ENCODE measurements at places on chromosomes 5 and 9.

DNA sequence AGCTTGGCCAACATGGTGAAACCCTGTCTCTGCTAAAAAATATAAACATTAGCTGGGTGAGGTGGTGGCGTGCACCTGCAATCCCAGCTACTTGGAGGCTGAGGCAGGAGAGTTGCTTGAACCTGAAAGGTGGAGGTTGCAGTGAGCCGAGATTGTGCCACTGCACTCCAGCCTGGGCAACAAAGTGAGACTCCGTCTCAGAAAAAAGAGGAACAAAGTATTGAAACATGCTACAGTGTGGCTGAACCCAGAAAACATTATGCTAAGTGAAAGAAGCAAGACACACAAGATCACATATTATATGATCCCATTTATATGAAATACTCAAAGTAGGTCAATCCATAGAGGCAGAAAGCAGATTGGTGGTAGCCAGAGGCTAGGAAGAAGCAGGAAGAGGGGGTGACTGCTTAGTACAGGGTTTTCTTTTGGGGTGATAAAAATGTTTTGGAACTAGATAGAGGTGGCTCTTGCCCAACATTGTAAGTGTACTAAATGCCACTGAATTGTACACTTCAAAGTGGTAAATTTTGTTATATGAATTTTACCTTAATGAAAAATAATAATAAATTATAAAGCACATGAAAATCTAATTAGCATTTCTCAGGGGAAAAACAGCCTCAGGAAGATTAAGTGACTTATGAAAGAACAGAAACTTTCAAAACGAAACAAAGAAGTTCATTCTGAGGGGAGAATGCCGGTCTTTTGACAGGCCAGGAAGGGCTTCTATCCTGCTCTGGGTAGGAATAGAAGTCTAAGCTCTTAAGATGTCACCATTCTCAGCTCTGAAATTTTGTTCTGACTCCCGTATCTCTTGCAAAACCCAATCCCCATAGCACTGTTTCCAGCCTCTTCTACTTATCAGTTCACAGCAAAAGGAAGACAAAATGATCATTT is 161.1 kb upstream of the TBCA start:
- DNase-seq = no peak

- no peak for DNase-seq
Observed at GRCh38 chr9:95030920-95031642, 286.4 kb downstream of the FANCC start.

GRCh38 chr9:69504058-69504457 is 168.1 kb downstream of the APBA1 start:
- DNase-seq = no peak

- DNase-seq = peak; percentile 47
Observed at GRCh38 chr5:17400724-17401469, 97.1 kb upstream of the TAF11L2 start.

DNA sequence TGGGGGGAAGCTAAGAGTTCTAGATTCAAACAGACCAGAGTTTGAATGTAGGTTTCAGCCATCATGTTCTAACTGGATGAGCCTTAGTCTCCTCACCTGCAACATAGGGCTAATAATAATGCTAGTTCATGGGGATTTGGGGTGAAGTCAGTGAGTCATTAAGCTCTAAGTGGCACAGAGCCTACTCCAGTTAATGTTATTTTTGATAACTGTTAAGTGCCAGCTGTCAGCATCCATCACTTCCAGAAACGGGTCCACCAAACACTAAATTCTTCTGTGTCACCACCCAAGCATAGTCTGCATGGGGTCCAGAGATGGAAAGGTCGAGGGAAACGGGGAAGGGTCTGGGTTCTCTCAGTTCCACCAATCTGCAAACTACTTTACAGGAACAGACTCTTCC is 1.8 kb upstream of the TSC1 start:
- DNase-seq = no peak

DNA sequence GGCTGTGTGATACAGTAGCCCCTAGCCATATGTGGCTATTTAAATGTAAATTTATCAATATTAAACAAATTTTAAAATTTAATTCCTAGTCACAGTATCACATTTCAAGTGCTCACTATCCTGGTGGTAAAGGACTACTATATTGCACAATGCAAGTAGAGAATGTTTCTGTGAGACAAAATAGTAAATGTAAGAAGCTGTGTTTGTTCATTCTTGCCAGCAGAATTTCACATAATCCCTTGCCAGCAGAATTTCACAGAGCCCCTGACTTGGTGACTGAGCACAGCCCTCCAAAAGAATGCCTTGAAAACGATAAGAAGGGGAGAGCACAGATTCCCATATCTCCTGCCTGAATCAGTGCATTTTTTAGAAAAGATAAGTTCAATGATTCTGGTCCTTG is 75.9 kb upstream of the SELENOP start:
- peak; percentile 39 for DNase-seq

- DNase-seq = peak; percentile 35
Observed at GRCh38 chr5:116573702-116574366, 789 bp downstream of the SEMA6A start.

- DNase-seq = no peak
Observed at GRCh38 chr9:14941501-14942405, 31.5 kb upstream of the FREM1 start.

DNA sequence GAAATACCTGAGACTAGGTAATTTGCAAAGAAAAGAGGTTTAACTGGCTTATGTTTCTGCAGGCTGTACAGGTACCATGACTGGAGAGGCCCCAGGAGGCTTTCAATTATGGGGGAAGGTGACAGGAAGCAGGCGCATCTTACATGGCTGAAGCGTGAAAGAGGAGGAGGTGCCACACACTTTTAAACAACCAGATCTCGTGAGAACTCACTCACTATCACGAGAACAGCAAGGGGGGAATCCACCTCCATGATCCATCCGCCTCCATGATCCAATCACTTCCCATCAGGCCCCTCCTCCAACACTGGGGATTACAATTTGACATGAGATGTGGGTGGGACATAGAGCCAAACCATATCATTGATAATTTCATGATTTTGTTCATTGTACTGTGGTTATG is 2.5 kb upstream of the MED27 start:
- DNase-seq = no peak

GRCh38 chr5:7405277-7405676 is 9.3 kb downstream of the ADCY2 start:
- no peak for DNase-seq

- no peak for DNase-seq
Observed at GRCh38 chr9:18023332-18023731, 444.5 kb downstream of the SH3GL2 start.

- peak; percentile 65 for DNase-seq
Observed at GRCh38 chr5:96483878-96484277, 50.8 kb upstream of the PCSK1 start.

Data from Caco-2 (cell line).